ENCODE measurements at places on chromosomes 2 and 18.
A peak's percentile ranks its signal among the peaks of the same experiment; 100 is the strongest.

GRCh38 chr2:202289394-202290204, 24.0 kb downstream of the NOP58 start:
- no peak for DNase-seq

DNA sequence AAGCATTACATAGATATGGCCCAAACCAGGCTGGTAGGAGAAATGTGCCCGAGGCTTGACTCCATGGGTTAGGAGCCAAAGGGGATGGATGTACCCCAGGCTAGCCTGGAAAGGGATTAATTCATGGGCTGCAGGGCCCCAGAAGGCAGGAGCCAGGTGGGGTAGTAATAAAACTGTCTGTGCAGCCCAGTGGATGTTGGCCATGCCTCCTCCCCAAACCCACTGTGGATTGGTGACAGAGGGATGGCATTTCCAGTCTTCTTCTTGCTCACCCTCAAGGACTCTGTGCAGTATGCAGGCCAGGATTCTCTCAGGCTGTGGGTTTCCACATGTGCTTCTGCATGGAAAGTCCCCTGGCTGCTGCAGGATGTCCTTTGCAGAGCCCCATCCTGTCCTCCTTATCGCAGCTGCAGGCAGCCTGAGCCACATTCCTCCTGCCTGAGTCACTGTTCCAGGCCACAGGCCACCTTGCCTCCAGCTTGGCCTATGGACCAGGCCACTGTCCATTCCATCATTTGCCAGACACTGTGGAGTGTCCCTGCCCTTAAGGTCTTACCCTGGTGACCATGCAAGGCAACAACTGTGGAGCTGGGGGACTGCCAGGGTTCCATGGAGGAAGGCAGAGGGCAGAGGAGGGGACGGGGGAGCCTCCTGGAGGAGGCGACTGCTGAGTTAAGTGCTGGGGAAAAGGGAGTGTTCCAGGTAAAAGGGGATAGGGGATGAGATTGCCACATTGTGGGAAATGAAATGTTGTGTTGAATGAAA, 38.9 kb downstream of the INO80C start:
- DNase-seq: peak; percentile 76

- DNase-seq: peak; percentile 47
Measured at GRCh38 chr2:191612496-191612895, 65.4 kb upstream of the NABP1 start.

- DNase-seq: peak; percentile 2
Measured at GRCh38 chr2:232473467-232473890, 14.2 kb downstream of the ECEL1 start.

- DNase-seq: no peak
Measured at GRCh38 chr2:25215232-25215631, 46.9 kb upstream of the POMC start.

- no peak for DNase-seq
Measured at GRCh38 chr18:12476955-12477354, 69.2 kb downstream of the PRELID3A start.

DNA sequence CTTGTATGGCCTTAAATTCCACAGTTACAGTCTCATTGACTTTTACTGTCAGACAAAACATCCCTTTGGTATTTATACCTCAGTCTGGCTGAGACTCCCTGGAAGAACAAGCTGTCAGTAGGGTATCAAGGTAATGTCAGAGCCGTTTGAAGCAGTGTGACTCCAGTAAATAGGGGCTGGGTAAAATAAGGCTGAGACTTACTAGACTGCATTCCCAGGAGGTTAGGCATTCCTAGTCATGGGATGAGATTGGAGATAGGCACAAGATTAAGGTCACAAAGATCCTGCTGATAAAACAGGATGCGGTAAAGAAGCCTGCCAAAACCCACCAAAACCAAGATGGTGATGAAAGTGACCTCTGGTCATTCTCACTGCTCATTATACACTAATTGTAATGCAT, 219.5 kb upstream of the SKOR2 start:
- DNase-seq: no peak

- DNase-seq: no peak
Measured at GRCh38 chr2:236205867-236206645, 37.9 kb upstream of the GBX2 start.

GRCh38 chr2:46888421-46888952, 27.1 kb downstream of the MCFD2 start:
- no peak for DNase-seq

GRCh38 chr2:219467736-219468075, 31.0 kb upstream of the GMPPA start:
- no peak for DNase-seq

GRCh38 chr2:38185012-38185491, 109.1 kb upstream of the CYP1B1 start:
- peak; percentile 63 for DNase-seq

- no peak for DNase-seq
Measured at GRCh38 chr2:147247749-147248148, 597.1 kb upstream of the ACVR2A start.

- no peak for DNase-seq
Measured at GRCh38 chr2:12278217-12278750, 438.5 kb upstream of the TRIB2 start.

DNA sequence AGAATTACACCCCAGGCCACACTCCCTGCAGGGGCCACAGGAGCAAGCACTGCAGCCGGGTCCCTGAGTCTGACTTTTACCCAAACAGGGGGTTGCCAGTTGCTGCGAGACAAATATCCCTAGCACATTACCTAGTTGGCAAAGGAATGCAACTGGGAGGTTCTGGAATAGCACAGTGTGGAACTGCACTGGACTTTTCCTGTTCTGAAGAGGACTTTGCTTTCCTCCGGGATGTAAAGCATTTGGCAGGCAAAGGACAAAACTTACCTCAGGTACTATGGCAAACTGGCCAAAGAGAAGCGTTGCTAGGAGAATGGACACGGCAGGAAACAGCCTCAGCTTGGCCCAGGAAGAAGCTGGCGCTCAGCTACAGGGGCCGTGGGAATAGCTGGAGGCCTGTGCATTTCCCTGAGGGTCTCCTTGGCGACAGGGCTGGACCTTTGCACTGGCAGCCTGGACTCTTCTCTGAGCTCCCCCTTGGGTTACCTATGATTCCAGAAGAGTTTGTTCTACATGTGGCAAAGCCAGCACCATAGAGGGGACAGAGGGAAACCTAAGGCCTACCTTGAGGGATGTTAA, 45.0 kb downstream of the BCL11A start:
- no peak for DNase-seq

GRCh38 chr2:188850786-188851185, 123.4 kb upstream of the COL3A1 start:
- DNase-seq: peak; percentile 65

GRCh38 chr18:41753826-41754225, 201.2 kb upstream of the PIK3C3 start:
- peak; percentile 34 for DNase-seq

DNA sequence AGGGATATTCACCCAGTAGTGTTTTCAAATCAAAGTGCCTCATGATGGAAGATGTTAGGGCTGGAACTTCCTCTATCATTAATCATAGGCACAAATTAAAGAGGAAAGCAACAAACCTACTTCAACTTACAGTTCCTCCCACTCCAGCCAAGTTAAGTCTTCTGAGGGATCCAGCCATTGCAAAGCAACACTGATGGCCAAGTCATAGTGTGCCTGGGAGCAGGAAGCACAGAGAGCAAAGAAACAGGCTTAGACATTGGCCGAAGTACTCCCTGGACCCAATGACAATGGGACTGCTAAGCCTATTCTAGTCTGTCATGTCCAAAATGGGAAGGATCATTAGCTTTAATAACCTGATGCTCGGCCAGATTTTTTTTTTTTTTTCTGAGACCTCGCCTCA, 7.0 kb downstream of the C2orf80 start:
- peak; percentile 8 for DNase-seq

DNA sequence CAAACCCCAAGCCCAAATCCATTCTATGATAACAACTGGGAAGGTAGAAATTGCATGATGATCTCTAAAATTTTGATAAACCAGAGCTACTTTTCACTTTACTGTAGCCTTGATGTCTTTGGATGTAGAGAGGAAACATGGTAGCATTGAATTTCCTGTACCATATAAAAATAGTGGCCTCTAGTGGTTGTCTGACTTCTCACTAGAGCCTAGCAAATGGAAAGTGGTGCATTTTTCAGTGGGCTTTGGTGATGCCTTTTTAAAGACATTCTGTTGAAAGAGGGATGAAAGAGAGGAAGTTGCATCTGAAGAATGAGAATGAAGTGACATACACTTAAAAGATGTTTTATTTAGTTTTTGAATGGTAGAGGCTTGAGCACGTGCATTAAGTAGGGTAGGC, 662.2 kb downstream of the XIRP2 start:
- peak; percentile 22 for DNase-seq

DNA sequence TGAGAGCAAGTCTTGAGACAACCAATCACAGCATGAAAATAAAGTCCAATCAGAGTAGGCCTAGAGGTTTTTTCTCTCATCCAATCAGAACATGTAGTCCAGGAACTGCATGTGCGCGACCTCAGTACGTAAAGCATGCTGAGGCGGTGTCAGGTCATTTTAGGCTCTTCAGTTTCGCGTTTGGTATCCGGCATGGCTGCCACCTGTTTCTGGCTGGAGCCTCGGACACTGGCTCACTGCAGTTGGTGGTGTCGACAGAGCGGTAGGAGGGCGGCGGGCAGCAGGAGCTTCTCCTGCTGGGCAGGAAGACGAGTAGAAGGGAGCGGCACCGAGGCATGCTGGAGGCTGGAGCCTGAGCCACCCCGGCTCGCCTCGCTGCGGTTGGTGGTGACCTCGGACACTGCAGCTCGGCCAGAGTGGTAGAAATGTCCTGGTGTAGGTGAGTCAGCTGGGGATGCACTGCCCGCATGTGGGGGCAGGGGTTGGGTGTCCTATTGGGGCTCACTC, 15.8 kb downstream of the CCDC74A start:
- DNase-seq: no peak

GRCh38 chr2:139124271-139124670, 344.1 kb upstream of the NXPH2 start:
- DNase-seq: no peak

- DNase-seq: no peak
Measured at GRCh38 chr2:215034154-215034553, 104.3 kb downstream of the ABCA12 start.

GRCh38 chr2:42141687-42142546, 27.2 kb upstream of the EML4 start:
- peak; percentile 93 for DNase-seq

DNA sequence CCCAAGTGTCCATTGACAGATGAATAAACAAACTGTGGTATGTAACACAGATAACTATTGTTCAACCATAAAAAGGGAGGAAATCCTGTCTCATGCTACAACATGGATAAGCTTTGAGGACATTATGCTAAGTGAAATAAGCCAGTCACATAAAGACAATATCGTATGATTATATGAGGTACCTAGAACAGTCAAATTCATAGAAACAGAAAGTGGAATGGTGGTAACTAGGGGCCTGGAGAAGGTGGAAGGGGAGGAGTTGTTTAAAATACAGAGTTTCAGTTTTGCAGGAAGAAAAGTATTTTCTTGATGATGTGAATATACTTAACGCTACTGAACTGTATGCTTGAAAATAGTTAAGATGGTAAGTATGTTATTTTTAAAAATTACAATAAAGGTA, 304.6 kb upstream of the CXCR4 start:
- no peak for DNase-seq

DNA sequence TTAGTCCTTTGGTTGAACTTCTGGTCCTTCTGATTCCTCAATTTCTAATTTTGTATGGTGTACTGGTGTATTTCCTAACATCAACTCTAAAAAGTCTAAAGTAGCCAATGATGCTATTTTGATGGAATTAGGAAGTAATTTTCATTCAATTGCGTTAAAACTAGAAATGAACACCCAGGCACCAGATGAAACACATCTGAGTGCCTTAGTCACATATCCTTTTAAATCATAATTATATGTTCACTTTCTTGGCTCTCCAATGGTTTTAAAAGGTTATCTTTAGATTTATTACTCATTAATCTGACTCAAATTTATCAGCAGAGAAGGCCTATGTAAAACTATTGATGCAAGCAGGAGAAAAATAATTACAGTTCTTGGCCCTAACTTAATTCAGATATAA, 119.7 kb downstream of the GAREM1 start:
- DNase-seq: peak; percentile 64

DNA sequence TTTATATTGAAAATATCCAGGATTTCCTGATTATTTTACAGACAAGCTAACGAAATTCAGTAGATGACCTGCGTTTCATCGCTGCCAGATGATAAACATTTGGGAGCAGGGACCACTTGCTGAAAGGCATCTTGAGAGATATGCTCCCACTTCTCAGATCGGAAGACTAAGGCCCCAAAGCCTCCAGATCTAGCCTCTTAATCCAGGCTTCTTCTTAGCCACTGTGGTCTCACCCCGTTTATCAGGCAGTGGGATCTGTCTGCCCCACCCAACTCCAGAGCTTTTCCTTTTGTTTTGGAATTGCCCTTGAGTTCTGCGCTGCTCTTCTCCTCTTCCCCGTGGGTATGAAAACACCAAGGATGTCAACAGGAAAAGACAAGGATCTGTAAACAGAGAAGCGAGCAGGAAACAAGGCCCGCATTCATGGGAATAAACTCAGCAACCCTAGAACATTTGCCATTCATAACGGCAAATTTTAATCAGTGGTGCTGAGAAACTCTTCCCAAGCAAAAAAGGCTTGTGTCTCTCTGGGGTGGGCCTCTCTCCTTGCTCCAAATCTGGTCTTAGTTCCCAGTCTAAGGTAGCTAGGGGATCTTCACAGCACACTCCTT, 21.4 kb downstream of the MYL12B start:
- no peak for DNase-seq

DNA sequence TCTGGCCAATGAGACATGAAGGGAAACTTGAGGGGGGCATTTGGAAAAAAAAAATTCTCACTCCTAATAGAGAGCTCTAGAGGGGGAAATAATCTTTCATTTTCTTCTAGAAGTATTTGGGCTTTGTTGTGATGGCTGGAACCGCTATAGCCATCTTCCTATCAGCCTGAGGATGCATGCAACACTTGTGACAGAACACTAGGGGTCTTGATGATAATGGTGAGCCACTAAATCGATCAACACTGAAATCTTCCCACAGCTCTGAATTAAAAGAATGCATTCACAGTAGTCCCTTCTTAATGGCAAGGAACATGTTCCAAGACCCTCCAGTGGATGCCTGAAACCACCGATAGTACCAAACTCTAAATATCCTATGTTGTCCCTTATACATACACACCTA, 325.3 kb downstream of the LNPK start:
- no peak for DNase-seq

DNA sequence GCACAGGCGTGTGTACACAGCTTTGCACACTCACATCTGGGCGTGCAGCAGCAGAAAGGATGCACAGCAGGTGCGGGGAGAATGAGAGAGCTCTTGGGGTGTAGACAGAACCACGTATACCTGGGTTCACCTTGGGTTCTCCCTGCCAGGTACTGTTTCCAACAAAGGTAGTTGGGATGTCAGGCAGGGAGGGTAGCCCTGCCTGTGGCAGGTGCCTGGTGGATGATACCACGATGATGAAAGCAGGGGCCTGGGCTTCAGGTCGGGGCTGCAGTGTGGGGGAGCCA, 6.5 kb upstream of the ARID5A start:
- no peak for DNase-seq

GRCh38 chr2:176976736-176977685, 235.6 kb upstream of the HNRNPA3 start:
- no peak for DNase-seq

DNA sequence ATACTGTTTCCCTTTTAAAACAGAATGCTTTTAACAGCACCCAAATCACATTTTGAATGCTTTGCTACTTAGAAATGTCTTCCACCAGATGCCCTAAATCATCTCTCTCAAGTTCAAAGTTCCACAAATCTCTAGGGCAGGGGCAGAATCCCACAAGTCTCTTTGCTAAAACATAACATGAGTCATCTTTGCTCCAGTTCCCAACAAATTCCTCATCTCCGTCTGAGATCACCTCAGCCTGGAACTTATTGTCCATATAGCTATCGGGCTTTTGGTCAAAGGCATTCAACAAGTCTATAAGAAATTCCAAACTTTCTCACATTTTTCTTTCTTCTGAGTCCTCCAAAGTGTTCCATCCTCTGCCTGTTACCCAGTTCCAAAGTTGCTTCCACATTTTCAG, 1374.5 kb upstream of the NXPH2 start:
- DNase-seq: peak; percentile 20

Data from fibroblast of lung (primary cell).